ENCODE measurements at places on chromosomes 2 and 18. TPM values are rescaled to one million over a fixed set of nuclear protein-coding genes. Genes with fewer than 3 reads are reported as not detected.

OR6B3 gene
- total RNA-seq, result not detected

XIRP2 gene
- not detected for total RNA-seq

ACTG2 gene
- 8.6 TPM for total RNA-seq

SERPINB10 gene
- total RNA-seq, result not detected

RNF103 gene
- 9.3 TPM for total RNA-seq

ACADL gene
- 0.51 TPM for total RNA-seq

NAT8 gene
- total RNA-seq, result not detected

BCS1L gene
- total RNA-seq, result 36.7 TPM

ARHGAP28 gene
- 8.9 TPM for total RNA-seq
